ENCODE measurements at places on chromosomes 1 and 21.
A peak's percentile ranks its signal among the peaks of the same experiment; 100 is the strongest.

DNA sequence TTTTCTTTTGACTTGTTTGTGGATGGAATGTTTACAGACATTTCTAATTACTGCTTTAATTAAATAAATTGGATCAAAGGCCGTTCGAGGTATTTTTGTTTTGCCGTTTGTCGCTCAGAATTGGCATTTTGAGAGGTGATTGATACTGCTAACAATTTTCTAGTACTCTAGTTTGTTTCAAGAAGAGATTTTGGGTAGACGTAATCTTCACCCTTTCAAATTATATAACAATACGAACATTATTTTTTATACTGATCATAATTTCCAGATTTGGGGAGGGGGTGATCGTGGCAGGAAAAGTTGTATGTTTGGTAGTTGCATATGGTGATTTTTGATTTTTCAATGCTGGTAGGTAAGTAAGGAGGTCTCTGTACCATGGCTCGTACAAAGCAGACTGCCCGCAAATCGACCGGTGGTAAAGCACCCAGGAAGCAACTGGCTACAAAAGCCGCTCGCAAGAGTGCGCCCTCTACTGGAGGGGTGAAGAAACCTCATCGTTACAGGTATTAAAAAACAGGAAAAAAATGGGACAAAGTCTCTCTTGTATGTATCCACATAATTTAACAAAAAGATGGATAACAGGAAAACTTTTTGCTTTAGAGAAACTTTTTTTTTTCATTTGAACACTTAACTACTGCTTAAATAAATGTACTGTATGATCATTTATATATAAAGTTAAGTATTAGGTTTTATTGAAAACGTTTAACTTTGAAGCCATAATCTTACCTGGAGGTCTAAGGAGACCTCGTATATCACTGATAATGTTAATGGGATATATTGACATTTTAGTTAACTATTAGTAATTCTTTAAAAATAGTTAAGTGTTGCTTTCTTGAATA, 1.7 kb downstream of the H3-3A start:
- DNase-seq, result peak; percentile 14

- no peak for DNase-seq
Measured at GRCh38 chr1:14614341-14614740, 15.9 kb downstream of the KAZN start.

DNA sequence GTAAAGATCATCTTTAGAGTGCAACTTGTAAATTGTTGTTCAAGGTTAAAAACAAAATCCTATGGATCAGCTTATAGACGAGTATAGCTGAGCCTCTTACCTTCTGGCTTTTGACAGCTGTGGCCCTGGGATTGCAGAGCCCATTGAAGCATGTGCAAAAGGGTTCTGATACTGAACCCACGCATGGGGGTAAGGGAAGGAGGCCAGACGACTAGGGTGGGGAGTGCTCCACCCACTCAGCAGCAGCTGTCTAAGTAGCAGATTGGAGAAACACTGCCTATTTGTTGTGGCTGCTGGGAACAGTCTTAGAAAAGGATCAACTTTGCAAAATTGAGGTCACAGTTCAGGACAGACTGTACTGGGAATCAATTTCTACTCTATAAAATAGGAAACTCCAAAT, 16.1 kb downstream of the CD101 start:
- DNase-seq, result no peak

DNA sequence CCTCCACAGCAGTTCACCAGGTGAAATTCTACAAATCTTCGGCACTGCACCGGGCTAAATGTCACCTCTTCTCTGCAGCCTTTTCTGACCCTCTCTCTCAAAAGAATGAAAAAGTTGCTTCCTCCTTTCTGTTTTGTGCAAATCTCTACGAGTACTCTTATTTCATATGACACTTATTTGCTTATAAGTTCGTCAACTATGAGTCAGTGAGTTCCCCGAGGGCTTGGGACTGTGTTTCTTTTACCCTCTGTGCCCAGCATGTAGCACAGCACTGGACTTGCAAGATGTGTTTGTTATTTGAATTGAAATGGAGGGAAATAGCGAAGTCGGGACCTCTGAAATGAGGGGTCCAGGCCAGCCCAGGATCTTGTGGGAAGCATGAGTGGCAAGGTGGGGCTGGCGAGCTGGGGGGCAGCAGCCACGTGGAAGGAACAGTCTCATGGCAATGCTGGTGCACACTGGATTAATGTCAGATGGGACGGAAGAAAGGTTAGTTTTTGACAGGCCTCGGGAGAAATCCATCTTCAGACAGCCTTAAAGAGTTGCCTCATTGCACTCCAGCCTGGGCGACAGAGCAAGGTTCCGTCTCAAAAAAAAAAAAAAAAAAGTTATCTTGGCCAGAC, 6.2 kb downstream of the SLC6A9 start:
- no peak for DNase-seq

- DNase-seq, result no peak
Measured at GRCh38 chr1:69765951-69766350, 198.2 kb downstream of the LRRC7 start.

- DNase-seq, result no peak
Measured at GRCh38 chr1:41769068-41769467, 149.7 kb downstream of the HIVEP3 start.

Data from activated CD4-positive, alpha-beta T cell treated with anti-CD3 and anti-CD28 coated beads, Interleukin-2, amount 10 ng/mL, durations not matched to agents 7 days and 5 days (primary cell).